ENCODE measurements at places on chromosomes 1 and 21.
A peak's percentile ranks its signal among the peaks of the same experiment; 100 is the strongest.

GRCh38 chr1:158331481-158332150, at the start of gene CD1B:
Gene CD1B (minus strand): TSS chr1:158331531. CDS start chr1:158331423, 108 bp downstream.
- no peaks in the 10 kb centered on the region for H3K27me3 ChIP-seq
- no peaks in the 10 kb centered on the region for H3K36me3 ChIP-seq
- no peaks in the 10 kb centered on the region for H3K4me1 ChIP-seq
- H3K4me3 ChIP-seq, result no peak within 1 kb of the TSS
- DNase-seq, result no peak

DNA sequence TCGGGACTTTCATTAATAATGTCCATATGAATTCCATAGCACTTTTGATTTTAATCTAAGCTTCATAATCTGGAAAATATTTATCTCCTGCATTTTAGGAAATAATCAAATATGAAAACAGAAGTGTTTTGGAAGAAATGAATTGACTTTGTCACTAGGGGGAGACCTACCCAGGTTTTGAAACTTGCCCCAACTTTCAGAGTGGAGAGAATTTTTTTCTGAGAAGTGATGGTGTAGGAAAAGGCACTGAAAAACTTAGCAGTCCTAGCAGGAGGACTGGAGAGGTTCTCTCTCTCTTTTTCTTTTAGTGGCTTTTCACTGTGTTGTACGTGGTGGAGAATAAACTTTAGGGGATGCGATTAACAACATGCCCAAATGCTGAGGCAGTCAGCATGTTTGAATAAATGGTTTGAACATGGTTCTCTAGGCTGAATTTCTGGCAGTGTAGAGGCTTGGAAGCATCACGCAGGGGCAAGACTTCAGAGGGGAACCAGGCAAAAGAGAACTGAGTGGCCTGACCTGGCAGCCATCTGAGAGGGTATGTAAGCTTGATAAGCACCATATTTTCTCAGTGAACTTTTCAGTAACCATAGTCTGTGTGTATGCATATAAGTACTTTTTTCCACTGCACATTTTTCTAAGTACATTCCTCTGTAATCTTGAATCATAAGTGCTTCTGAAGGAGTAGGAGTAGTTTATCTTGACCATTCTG, 68.3 kb upstream of the NEK7 start:
- H3K27me3 ChIP-seq, result no peaks in the 10 kb centered on the region
- H3K4me3 ChIP-seq, result no peak overlapping the region
- no peak for DNase-seq
- H3K4me1 ChIP-seq, result no peaks in the 10 kb centered on the region
- H3K27ac ChIP-seq, result no peak overlapping the region

GRCh38 chr1:22359427-22359826, 92.2 kb upstream of the ZBTB40 start:
- no peak for DNase-seq
- no peak overlapping the region for H3K4me3 ChIP-seq
- peaks cover 5% of the 10 kb centered on the region for H3K27me3 ChIP-seq
- H3K4me1 ChIP-seq, result no peaks in the 10 kb centered on the region
- no peaks in the 10 kb centered on the region for H3K36me3 ChIP-seq

DNA sequence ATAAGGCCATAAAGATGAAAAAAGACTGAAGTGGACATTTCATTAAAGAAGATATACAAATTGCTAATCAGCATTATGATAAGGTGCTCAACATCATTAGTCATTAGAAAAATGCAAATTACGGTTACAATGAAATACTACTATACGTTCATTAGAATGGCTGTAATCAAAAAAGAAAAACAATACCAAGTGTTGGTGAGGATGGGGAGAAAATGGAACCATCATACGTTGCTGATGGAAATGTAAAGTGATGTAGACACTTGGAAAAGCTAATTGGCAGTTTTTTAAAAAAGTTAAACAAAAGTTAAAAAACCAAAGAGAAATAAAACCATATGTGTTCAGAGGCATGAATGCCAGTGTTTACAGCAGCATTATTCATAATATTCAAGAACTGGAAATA, 8.6 kb upstream of the SOD1 start:
- H3K27ac ChIP-seq, result no peak overlapping the region
- no peak overlapping the region for H3K4me3 ChIP-seq
- H3K4me1 ChIP-seq, result peaks cover 5% of the 10 kb centered on the region

GRCh38 chr1:38858833-38859560, 575 bp downstream of the RRAGC start:
- H3K27ac ChIP-seq, result peak overlapping the region; percentile 72
- DNase-seq, result peak; percentile 29
- peaks cover 23% of the 10 kb centered on the region for H3K36me3 ChIP-seq
- H3K4me1 ChIP-seq, result peaks cover 18% of the 10 kb centered on the region
- H3K27me3 ChIP-seq, result no peaks in the 10 kb centered on the region

- DNase-seq, result no peak
- no peak overlapping the region for H3K4me3 ChIP-seq
- no peak overlapping the region for H3K27ac ChIP-seq
- H3K27me3 ChIP-seq, result no peaks in the 10 kb centered on the region
- H3K4me1 ChIP-seq, result peaks cover 5% of the 10 kb centered on the region
These were observed 3.3 kb downstream of the ALDH9A1 start for GRCh38 chr1:165695031-165695430.

GRCh38 chr1:110594456-110595352, 11.5 kb downstream of the KCNA2 start:
- no peak for DNase-seq
- H3K27me3 ChIP-seq, result no peaks in the 10 kb centered on the region

GRCh38 chr1:1024149-1024770, 4.3 kb downstream of the AGRN start:
- H3K4me1 ChIP-seq, result peaks cover 15% of the 10 kb centered on the region
- H3K4me3 ChIP-seq, result no peak overlapping the region
- no peak for DNase-seq
- no peaks in the 10 kb centered on the region for H3K27me3 ChIP-seq
- no peak overlapping the region for H3K27ac ChIP-seq

DNA sequence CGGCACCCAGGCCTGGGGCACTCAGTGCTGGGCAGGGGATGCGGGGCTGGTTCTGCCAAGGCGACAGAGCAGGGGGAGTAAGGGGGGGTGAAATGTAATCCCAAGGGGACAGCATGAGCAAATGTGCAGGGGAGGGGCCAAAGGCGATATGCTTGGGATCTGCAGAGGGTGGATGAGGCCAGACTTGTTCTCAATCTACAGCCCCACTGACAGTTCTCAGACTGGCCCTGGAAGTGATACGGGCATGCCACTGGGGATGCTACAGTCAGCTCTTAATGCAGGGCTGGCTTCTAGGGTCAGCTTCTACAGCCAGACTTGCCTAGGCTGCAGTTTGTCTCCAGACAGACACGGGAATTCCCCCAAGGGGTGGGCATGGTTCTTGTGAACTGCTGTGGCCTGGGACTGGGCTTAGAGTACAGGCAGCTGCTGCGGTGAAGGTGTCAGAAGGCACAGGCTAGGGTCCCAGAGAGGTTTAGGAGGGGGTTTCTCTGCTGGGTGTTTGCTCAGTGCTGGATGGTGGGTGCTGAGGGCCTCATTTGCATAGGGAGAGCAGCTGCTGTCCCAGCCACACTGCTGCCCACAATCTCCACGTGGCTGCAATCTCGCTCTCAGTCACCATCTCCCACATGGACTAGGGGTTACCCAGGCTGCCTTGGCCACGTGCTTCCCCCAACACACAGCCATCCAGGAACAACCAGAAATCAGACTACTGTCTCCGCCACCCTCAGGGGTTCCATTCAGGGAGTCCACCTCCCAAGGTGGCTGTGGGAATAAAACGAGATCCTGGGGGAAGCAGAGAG, 190.1 kb downstream of the HIVEP3 start:
- H3K36me3 ChIP-seq, result no peaks in the 10 kb centered on the region
- no peaks in the 10 kb centered on the region for H3K27me3 ChIP-seq
- H3K4me1 ChIP-seq, result peaks cover 15% of the 10 kb centered on the region
- peak; percentile 27 for DNase-seq
- no peak overlapping the region for H3K27ac ChIP-seq
- H3K4me3 ChIP-seq, result no peak overlapping the region

DNA sequence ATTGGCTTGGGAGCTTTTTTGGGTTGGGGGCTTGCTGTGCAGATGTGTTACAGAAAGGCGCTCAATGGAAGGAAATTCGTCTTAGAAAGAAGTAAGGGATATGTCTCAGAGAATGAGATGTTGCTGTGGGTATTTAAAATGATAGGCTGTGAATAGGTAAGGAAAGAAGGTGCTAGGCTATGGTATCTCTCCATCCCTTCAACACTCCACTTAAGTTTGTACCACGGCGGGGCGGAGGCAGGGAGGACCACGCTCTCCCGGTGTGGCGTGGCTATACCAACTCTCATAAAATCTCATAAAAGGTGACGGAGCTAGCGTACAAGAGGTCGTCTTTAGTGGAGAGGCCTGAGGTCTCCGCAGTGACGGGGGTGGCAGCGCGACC, 305 bp upstream of the RPS6KC1 start:
- no peaks in the 10 kb centered on the region for H3K36me3 ChIP-seq
- H3K4me3 ChIP-seq, result peak overlapping the region; percentile 86
- H3K27me3 ChIP-seq, result no peaks in the 10 kb centered on the region

GRCh38 chr1:20485527-20486456, at the start of gene CAMK2N1:
Gene CAMK2N1 (minus strand): TSS chr1:20486210. CDS start chr1:20485379, 831 bp downstream.
- H3K4me1 ChIP-seq, result peaks cover 23% of the 10 kb centered on the region
- peak within 1 kb of the TSS; percentile 72 for H3K4me3 ChIP-seq
- no peak within 1 kb of the TSS for H3K27ac ChIP-seq
- peaks cover 19% of the 10 kb centered on the region for H3K27me3 ChIP-seq
- peak; percentile 36 for DNase-seq

DNA sequence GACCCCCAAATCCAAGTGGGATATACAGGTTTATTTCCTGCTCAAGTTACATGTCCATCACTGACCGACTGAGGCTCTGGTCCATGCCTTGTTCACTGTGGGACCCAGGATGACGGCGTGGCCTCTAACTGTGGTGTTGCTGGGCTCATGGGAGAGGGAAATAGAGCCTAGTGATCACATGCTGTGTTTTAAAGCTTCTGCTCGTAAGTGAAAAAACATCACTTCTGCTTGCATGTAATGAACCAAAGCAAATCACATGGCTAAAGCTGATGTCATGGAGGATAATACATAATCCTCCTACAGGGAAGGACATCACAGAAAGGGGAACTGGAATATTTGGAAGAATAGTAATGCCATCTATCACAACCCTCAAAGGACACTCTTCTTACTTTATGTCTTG, 107.6 kb downstream of the FASLG start:
- no peaks in the 10 kb centered on the region for H3K27me3 ChIP-seq
- no peaks in the 10 kb centered on the region for H3K4me1 ChIP-seq
- H3K27ac ChIP-seq, result no peak overlapping the region
- H3K4me3 ChIP-seq, result no peak overlapping the region
- no peaks in the 10 kb centered on the region for H3K36me3 ChIP-seq
- no peak for DNase-seq

DNA sequence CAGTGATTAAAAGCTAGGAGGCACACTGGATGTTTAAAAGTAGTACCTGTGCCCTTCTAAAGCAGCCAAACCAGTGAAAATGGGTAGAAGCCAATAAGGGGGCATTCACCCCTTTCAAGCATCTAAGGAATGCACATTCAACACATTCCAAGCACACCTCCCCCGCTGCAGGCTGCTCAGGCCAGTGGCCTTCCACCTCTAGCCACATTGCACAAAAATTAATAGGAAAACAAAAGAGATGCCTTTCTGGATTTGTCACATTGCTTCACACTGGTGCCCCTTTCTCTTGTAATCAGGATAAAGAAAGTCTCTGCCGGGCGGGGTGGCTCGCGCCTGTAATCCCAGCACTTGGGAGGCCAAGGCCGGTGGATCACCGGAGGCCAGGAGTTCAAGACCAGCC, 834.0 kb downstream of the USP25 start:
- no peaks in the 10 kb centered on the region for H3K27me3 ChIP-seq
- no peaks in the 10 kb centered on the region for H3K36me3 ChIP-seq
- H3K4me3 ChIP-seq, result no peak overlapping the region
- DNase-seq, result no peak
- no peak overlapping the region for H3K27ac ChIP-seq

GRCh38 chr1:7810395-7810794, 26.3 kb downstream of the PER3 start:
- no peaks in the 10 kb centered on the region for H3K27me3 ChIP-seq
- peaks cover 2% of the 10 kb centered on the region for H3K4me1 ChIP-seq
- peaks cover 31% of the 10 kb centered on the region for H3K36me3 ChIP-seq

DNA sequence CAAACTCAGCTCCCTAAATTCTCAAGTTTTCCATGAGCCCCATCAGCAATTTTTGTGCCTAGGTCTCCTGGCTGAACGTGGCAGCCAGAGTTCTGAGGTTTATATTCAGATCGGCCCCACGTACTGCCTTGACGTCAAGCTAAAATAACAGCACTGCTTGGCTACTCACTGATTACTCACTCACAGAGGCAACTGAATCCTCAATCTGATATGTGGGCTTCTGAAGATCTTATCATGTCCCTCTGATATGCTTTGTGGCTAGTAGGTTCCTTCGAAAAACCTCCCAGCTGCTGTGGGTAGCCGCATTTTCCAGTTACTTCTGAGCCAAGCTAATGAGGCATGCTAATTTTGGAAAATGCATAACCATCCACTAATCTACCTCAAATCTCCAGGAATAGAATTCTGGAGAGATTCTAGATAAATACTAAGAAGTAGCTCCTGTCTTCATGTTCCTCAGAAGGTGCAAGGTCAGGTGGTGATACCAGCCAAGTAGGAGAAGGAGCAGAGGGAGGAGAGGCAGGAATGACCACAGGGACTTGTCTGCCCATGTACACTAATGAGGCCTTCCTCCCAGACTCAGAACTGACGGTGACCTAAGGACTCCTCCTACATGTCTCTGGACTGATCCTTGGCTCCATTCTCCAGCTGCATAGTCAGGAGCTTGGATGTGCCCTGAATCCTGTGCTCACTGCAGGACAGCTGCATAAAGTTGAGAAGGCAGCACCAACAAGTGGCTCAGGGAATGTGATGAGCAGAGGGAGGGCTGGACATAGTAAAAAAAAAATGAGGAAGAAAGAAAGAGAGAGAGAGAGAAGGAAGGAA, 263.7 kb downstream of the TNR start:
- H3K27me3 ChIP-seq, result no peaks in the 10 kb centered on the region
- H3K27ac ChIP-seq, result no peak overlapping the region
- no peaks in the 10 kb centered on the region for H3K4me1 ChIP-seq
- no peak for DNase-seq
- no peak overlapping the region for H3K4me3 ChIP-seq

DNA sequence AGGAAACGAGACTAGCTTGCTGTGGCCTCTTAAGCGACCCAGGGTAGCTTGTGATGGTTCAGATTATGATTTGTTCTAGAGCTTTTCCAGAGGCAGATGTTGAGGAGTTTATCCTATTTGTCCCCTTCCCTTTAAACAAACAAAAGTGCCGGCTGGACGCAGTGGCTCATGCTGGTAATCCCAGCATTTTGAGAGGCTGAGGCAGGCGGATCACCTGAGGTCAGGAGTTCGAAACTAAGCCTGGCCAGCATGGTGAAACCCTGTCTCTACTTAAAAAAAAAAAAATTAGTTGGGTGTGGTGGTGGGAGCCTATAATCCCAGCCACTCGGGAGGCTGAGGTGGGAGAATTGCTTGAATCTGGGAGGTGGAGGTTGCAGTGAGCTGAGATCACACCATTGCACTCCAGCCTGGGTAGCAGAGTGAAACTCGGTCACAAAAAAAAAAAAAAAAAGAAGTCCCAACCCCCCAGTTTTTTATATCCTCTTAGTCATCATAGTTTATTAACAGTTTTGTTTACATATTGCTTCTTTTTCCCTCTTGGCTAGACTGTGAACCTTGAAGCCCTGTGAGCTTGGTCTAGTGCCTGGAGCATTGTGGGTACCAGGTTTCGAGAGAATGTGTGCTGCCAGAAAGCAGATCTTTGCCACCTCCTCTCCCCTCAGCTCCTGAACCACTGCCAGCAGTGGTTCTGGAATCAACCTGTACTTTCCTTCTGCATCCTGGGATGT, 29.8 kb downstream of the MAPKAPK2 start:
- H3K4me3 ChIP-seq, result no peak overlapping the region
- DNase-seq, result peak; percentile 39
- no peaks in the 10 kb centered on the region for H3K27me3 ChIP-seq
- no peaks in the 10 kb centered on the region for H3K36me3 ChIP-seq

GRCh38 chr1:68459796-68460195, 10.0 kb upstream of the RPE65 start:
- no peak overlapping the region for H3K27ac ChIP-seq
- no peak overlapping the region for H3K4me3 ChIP-seq
- H3K27me3 ChIP-seq, result no peaks in the 10 kb centered on the region
- no peak for DNase-seq
- H3K36me3 ChIP-seq, result no peaks in the 10 kb centered on the region
- no peaks in the 10 kb centered on the region for H3K4me1 ChIP-seq

All from effector memory CD4-positive, alpha-beta T cell (primary cell).